ENCODE measurements at places on chromosomes 4 and X. TPM values are rescaled to one million over a fixed set of nuclear protein-coding genes. Genes with fewer than 3 reads are reported as not detected.

GRCh38 chrX:39067866-39068265, 266.6 kb downstream of the MID1IP1 start:
- DNase-seq: no peak

DNA sequence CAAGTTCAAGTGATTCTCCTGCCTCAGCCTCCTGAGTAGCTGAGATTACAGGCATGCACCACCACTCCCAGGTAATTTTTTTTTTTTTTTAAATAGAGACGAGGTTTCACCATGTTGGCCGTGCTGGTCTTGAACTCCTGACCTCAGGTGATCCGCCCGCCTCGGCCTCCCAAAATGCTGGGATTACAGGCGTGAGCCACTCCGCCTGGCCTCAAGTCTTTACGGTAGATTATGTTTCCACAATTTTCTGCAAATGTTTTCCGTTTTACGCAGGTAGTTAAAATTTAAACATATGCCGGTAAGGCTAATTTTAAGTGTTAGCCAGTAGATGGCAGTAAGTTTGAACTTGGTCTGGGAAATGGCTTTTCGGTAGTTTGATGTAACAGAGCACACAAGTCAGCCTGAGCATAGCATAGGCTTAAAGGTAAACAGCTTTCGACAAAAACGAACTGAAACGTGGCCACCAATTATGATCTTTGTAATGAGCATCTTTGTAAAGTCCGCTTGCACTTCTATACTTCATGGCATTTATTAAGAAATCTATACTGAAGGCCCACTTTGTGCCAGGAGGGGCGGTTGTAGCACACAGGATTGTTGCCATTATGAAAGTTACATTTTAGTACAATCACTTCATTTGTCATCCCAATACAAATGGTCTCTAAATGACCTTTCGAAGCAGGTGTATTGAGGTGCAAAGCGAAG, 31.1 kb downstream of the CCKAR start:
- no peak for DNase-seq

RHOXF2B gene
- total RNA-seq: not detected

- DNase-seq: no peak
Observed at GRCh38 chr4:138981930-138982390, 33.6 kb upstream of the NOCT start.

DNA sequence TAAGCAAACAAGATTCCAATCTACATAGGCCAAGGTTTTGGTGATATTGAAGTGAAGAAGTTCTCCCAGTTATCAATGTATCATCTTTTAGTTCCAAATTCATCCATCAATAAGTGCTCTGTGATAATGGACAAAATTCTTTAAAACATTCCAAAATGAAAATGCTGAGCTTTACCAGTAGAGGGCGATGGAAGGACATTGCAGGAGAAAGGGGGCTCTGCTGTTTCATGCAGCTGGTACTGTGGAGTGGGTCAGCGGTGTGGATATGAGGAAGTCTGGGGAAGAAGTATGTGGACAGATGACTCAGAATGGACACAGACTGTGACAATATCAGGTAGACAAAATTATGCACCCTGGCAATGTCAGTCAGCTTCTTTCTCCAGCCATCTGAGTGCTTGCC, 46.6 kb upstream of the HS6ST2 start:
- DNase-seq: no peak

- peak; percentile 86 for DNase-seq
Observed at GRCh38 chr4:15003891-15004738, 1.8 kb downstream of the CPEB2 start.

ERVMER34-1 gene
- total RNA-seq: 5.3 TPM

CYP4V2 gene
- total RNA-seq: 22.7 TPM

- DNase-seq: no peak
Observed at GRCh38 chr4:121680571-121680970, 16.2 kb downstream of the ANXA5 start.

FOXR2 gene
- not detected for total RNA-seq

GRCh38 chrX:38112566-38112965, 106.2 kb downstream of the SYTL5 start:
- no peak for DNase-seq

GRCh38 chr4:27846951-27847350, 986.3 kb downstream of the STIM2 start:
- DNase-seq: no peak

TMSB4X gene
- 1,134 TPM for total RNA-seq

DNA sequence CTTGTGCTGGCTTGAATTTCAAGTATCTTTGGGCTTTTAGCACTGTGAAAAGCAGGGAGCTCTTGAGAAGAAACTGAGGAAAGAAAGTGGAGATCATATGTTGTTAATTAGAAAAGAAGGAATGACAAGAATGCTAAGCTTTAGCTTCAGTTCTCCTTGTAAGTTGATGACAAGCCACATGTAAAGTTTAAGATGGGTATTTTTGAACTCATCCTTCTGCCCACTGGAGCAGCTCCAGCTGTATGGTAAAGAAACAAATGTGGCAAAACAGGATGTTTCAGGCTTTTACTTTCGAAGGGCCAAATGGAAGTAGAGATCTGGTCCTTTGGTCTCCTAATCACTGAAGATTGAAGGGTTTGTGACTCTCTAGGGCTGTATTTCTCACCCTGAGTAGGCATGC, 137.8 kb downstream of the GUCY2F start:
- no peak for DNase-seq

FAM149A gene
- total RNA-seq: 13.9 TPM

DNA sequence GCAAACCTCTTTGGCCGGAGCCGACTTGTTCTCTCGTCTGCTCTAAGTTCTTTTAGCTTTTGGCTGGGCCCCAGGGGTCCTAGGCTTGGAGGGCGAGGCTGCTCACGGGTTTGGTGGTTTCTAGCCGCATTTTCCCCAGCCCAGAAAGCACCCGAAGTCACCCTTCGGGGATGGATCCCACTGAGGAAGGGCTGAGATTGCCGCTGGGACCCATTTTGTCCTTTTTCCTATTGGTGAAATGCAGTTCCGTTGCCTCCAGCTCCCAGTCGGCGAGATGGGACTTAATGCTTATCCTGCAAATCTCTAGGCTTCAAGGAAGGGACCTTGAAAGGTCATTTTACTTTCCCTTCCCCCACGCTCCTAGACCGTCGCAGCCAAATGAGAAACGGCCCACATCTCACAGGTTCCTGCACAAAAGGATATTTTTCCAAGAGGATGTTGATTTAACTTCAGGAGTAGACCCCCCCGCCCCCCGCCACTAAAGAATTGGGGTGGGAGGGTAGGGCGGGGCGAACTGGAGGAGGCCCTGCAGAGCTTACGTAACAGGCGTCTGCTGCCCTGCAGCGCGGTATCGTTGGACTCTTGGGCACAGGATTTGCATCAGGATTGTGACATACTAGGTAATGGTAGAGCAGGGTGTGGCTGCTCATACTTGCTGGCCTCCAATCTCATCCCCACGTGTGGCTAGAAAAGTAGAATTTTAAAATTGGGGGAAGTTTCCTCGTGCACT, 564 bp downstream of the PGK1 start:
- DNase-seq: peak; percentile 72

DNA sequence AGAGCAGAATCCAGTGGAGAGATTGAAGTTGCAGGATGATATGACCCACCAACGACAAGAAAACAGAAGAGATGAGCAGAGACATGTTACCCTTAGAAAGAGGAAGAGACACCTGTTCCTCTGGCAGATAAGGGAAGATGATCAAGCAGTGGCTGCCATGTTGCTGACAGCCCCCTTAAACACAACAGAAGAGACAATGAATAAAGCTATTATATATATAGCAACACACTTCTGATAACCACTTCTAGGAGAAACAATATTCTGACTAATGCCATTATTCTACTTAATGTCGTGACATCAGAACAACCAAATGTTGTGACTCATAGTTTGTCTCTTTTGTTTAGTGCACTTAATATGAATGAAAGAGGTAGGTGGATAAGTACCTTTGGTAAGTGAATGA, 44.9 kb downstream of the SH3RF1 start:
- DNase-seq: no peak

Measured in Right ventricle myocardium inferior (tissue), 1 donor.